Inflammatory macrophage treated with lipopolysaccharide for 1 hour (primary cell): ENCODE measurements at places on chromosomes 1 and 21.

DNA sequence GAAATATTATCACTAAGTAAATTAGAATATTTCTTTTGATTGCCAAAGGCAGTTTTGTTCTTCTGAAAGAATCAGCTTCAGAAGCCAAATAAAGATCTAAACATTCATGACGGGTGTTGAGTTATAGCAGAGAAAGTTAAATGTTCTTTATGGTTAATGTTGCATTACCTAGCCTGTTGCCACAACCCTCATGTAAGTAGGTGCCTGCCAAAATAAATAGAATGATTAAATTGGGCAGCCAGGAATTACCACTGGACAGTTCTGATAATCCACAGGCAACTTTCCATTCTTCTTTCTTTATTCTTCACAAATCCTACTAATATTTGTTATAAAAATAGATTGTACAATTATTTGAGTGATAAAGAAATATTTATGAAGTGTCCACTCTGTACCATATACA lies 217.9 kb upstream of the NRIP1 start:
- no peak for DNase-seq

- no peak for DNase-seq
Measured at GRCh38 chr1:225825078-225825477, 15.2 kb downstream of the EPHX1 start.

DNA sequence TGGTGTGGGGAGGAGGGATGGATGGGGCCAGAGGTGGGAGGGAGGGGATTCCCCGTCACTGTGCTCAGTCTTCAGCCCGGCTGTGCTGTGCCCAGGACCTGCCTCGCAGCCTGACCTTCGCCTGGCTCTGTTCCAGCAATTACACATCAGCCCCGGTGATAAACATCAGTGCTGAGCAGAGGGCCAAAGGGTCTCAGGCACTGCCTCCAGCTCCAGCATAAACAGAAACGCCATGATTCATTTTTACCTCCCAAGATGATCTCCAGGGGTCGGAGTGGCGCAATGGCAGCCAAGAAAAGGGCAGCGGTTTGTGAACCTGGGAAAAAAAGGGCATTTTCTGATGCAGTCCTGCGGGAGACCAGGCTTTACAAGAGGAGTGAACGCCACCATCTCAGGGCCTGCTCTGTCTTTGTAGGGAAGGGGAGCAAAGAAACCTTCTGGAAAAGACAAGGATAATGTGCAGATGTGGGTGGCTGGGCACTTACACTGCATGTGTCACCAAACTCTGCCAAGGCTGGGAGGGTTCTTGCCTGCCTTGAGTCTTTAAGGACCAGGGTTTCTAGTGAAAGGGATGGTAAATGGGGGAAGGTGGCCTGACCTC lies 28.1 kb downstream of the SHISA4 start:
- DNase-seq: no peak

DNA sequence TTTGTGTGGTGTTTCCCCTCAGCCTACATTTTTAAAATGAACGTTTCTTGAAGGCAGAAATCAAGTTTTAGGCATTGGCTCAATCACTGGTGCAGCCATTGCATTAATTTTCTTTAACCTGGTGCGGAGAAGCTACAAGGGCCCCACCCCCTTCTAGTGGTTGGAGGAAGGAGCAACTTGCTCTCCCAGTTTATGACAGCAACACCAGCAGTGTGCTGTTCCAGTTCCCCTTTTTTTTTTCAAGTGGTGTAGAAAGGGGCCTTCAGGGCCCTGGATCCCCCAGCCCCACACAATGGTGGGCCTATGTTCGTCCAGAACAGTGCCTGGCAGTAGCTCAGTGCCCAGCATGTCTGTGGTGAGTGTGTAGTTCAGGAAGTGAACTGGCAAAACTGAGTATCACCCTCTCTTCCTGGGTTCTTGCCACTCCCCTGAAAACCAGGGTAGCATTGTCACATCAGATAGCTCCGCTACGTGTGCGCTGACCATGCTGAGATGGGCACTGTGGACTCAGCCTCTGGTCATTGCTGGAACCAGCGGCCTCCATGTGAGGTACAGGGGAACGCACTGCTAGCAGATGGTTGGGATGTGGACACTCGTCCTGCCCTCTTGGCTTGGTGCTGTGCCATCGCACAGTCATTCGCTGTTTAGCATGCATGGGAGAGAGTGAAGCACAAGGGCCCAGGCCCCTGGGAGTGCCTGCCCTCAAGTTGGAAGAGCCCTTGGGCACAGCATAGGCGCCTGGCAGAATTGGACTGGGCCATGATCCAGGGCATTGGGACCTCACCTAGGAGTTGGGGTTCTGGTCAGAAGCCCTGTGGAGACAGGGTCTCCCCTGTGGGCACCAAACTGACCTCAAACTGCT lies 7.2 kb downstream of the ARF1 start:
- DNase-seq: peak; percentile 57

GRCh38 chr21:41010101-41010435 lies 157.9 kb upstream of the BACE2 start:
- DNase-seq: no peak

DNA sequence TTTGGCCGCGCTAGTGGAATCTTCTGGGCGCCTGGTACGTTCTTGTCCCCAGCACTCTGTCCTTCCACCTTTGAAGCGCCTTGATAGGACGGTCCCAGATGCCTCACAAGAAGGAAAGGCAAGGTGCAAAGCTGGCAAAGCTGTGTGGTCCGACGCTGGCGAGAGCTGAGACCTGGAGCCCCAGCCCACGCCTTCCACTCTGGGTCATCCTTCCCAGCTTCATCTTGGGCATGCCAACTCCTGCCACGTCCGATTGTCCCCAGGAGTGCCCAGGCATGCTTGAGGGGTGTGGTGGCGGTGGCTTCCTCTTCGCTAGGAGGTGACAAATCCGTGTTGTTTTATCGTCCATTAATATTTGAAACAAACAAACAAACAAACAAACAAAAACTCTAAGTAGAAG lies 123.9 kb upstream of the DPYD start:
- DNase-seq: no peak

DNA sequence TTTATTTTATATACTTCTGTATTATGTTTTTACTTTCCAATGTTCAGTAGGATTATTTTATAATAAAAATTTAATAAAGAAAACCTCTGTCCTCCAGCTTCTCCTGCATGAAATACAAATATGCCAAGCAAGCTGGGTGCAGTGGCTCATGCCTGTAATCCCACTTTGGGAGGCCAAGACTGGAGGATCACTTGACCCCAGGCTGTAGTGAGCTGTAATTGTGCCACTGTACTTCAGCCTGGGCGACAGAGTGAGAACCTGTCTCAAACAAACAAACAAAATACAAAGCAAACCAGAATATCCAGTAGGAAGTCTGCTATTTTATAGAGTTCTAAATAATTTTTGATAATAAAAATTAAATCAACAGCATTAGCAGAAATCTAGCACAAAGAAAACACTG lies 168.8 kb downstream of the EIF4G3 start:
- no peak for DNase-seq

GRCh38 chr1:37609002-37609401 lies 13.3 kb upstream of the GNL2 start:
- no peak for DNase-seq

DNA sequence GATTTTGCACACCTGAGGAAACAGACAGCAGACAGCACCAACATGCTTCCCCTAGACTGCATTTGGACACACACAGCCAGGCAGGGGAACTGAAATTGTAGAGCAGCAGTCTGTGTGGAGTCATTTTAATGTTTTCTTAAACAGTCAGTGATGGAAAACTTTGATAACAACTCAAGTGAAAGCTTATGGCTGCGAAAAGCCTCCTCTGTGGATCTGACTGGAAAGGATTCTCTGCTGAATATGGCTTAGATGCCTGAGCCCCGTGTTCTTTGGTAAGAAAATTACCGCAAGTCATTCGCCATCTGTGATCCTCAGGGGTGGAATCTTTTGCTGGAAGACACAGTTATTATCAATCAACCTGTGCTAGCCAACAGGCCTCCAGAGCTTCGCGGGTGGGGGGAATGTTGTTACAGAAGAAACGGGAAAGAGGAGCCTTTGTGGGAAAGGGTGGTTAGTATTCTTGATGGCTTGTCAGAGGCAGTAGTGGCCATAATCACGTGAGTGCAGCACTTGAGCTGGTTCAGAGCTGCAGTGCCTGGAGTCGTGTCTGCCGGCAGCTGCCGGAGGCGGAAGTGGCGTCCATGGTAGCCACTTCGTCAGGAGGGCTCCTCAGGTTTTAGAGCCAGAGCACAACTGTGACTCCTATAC lies 204.7 kb downstream of the ST6GALNAC3 start:
- DNase-seq: no peak

GRCh38 chr1:26177182-26177684 lies at the start of gene CNKSR1:
TSS of gene CNKSR1 (plus strand) at chr1:26177491. CDS start at chr1:26177548, 57 bp downstream.
- DNase-seq: no peak

- DNase-seq: no peak
Measured at GRCh38 chr21:45850181-45850580, 131.4 kb upstream of the COL6A1 start.

DNA sequence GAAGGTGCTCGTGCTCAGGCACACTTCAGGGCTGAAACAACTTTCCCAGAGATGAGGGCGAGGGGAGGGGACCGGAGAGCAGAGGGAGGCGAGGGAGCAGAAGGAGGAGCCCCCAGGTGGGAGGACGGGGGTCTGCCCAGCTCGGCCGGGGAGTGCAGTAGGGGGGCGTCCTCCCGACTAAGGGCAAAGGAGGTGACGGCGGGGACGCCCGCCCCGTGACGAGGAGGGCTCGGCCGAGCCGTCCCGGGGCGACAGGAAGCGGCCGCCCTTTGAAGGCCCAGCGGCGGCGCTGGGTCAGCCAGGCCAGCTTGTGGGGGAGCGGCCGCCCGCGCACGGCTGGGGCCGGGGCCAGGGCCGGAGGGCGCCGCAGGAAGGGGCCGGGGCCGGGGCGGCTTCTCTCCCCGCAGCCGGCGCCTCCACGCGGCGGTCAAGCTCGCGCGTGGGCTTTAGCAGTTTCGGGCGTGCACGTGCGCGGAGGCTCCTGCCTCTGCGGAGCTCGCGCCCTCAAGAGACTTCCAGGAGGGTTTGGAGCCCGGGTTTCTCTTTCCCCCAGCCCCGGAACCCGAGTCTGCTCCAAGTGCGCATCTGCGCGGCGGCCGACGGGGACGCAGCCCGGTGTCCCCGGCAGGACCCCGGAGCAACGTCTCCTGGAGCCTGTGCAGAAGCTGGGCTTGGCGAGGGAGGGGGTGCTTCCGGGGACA lies 100.8 kb upstream of the SLC45A1 start:
- no peak for DNase-seq

DNA sequence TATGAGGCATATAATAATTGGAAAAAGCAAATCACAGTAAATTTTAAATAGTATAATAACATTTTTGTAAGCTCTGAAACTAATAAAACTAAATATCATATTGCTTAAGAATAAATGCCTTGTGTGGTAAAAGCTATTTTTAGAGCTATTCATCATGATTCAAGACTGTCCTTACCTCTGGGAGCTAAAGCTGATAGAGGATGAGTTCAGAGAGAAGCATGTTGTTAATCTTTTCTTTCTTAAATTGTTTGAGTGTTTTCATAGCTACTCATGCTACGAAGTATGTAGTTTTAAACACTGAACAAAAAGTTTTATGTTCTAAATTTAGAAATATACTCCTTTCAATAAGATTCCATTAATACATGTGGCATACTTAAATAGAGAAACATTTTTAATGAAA lies 30.5 kb downstream of the IFI16 start:
- no peak for DNase-seq

DNA sequence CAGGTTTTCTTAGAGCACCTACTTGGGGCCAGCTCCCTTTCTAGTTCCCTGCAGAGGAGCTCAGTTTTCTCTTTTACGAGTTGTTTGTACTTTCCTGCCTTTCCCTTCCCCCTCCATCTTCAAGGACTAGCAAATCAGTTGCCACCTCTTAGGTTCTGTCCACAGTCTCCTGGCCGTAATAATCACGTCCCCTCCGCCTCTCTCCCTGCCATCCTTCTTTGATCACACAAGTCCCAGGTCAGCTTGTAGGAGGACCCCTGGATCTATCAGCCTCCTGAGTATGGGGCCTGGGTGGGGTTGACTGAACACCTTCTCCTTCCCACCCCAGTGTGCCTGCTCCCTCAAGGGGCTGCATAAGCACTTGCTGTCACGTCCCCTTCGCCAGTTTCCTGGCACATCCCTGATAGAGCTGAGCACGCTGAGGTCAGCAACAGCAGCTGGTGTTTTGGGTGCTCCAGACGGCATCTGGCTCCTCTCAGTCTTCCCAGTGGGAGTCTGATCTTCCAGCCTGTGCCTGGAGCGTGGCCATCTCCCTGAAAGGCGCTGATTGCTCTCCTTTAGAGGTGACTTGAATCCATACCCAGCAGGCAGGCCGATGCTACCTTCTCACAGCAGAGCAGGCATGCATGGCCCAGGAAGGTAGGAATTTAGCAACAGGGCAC lies 216.1 kb upstream of the TMEM51 start:
- DNase-seq: no peak

DNA sequence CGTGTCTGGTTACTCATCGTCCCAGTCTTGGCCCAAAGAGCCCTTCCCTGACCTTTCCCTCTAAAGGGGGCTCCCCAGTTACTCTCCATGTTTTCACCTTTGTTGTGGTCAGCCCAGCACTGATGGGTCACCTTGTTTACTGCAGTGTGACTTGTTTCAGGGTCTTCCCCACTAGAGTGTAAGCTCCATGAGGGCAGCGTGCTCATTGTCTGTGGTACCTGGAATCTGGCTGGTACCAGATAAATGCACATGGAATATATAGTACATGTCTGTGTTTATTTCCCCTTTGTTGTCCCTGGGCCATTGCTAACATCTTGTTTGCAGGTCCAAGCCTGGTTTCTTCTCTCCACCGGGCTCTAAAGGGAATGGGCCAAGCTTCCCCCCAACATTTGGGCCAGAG lies 22.7 kb upstream of the TENT5B start:
- DNase-seq: no peak

GRCh38 chr1:77065693-77066342 lies 153.4 kb downstream of the PIGK start:
- no peak for DNase-seq

- no peak for DNase-seq
Measured at GRCh38 chr1:168427051-168427450, 116.7 kb downstream of the XCL2 start.

DNA sequence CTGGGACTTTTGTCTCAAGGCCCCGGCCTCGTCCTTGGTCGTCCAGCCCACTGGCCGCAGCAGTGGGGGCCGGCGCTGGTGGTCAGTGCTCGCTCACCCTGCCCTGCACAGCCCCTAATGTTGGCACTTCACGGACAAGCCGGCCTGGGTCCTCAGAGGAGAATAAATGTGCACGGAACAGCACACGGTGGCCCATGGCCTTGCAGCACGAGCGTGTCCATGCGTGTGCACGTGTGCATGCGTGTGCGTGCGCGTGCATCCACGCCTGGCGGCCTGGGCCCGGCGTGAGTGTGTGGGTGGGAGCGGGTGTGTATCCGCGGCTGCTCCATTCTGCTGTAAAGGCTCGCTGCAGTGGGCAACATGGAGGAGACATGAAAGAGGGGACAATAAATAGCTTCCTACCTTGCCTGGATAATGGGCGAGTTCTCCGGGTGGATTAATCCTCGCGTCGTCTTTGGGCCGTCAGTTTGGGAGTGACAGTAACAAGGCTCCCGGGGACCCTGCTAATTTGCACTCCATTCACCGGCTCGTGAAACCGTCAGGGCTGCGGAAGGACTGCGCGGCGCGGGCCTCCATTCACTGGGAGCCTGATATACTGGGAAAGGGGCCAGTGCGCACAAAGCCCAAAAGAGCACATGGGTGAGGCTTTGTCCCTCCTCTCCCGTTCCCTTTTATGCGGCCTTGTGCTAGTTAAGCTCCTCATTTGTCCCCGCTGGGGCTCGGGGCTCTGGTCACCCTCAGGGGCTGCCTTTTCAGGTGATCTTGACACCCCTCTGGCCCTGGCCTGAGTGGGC lies 142.8 kb downstream of the PRDM16 start:
- DNase-seq: no peak

GRCh38 chr1:79845936-79846335 lies 839.4 kb upstream of the ADGRL4 start:
- DNase-seq: no peak

GRCh38 chr1:41752514-41753170 lies 166.1 kb downstream of the HIVEP3 start:
- no peak for DNase-seq

GRCh38 chr1:179803104-179803503 lies 60.0 kb downstream of the FAM163A start:
- DNase-seq: no peak
